ENCODE measurements at places on chromosomes 6 and 20. TPM values are rescaled to one million over a fixed set of nuclear protein-coding genes. Genes with fewer than 3 reads are reported as not detected.

Gene TRIM10
- total RNA-seq, result not detected

DNA sequence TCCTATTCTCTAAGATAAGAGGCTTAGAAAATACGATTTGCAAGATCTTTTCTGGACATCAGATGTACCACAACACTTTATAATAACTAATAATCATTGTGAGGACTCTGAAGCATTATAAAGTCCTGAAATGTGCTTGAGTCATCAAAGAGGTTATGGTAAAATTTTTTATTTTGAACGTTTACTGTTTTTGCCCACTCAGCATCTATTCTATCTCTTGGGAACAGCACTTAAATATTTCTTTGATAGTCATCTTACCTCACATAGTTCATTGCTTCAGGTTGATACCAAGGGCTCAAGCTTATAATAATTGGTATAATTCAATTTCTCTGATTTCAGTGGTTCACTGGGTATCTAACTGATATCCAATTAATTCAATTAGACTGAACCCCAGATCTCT lies 700.5 kb downstream of the KHDRBS2 start:
- DNase-seq, result no peak

GRCh38 chr6:142537612-142538478 lies 236.0 kb downstream of the ADGRG6 start:
- DNase-seq, result peak; percentile 26

Gene ZNF217
- 26.8 TPM for total RNA-seq

- DNase-seq, result peak; percentile 72
Observed at GRCh38 chr6:130697995-130698535, 129.1 kb upstream of the SMLR1 start.

Gene SIRPG
- total RNA-seq, result not detected

GRCh38 chr6:170290296-170291128 lies at the start of gene DLL1:
DLL1 (minus strand) TSS chr6:170291078; CDS start chr6:170290139, 939 bp downstream.
- peak; percentile 93 for DNase-seq

Gene VARS2
- 15.6 TPM for total RNA-seq

Gene MYH7B
- total RNA-seq, result 0.36 TPM

Gene FAM209B
- not detected for total RNA-seq

- DNase-seq, result no peak
Observed at GRCh38 chr6:166597711-166598440, 11.4 kb upstream of the RAMACL start.

All from osteoblast (primary cell).